ENCODE measurements at places on chromosomes 3 and 15. TPM values are rescaled to one million over a fixed set of nuclear protein-coding genes. Genes with fewer than 3 reads are reported as not detected.

DNA sequence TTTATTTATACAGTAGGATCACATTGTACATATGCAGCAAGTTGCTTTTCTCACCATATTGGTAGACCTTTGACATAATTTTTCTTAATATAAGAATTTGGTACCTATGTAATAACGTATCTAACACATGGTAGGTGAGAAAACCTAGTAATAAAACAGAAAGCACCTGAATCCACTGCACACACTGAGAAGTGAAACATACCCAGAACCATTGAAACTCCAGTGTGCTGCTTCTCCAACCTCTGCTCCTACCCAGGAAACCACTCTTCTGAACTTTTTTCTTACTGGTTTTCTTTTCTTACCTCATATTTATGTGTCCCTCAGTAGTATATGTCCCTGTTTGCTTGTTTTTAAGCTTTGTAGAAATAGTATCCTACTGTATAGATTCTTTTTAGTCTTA, 293.0 kb downstream of the UBE2E2 start:
- no peak for DNase-seq

- no peak for DNase-seq
These were observed 19.1 kb upstream of the FSIP1 start for GRCh38 chr15:39801641-39802309.

DNA sequence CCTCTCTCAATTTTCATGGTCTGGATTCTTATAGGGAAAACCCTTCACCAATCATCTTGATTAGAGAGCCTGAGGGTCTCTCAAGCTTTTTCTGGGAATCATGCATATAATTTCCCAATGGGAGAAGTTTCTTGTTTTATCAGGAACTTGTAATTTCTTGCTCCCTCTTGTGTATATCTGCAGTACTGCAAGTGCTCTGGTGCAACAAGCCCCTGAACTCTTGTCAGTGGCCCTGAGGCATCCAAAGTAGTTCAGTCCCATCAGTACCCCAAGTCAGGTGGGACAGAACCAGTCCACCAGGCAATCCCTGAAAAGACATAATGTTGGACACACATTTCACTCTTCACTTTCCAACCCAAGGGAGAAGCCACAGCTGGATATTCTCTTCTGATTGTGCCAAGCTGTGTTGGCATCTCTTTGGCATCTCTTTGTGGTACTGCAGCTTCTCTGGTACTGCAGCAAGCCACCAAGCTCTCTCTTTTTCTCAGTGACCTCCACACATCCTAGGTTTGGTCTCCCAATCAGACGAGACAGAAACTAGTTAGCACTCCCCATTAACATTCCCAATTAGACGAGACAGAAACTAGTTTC, 214.5 kb downstream of the ZIC4 start:
- DNase-seq = peak; percentile 5

- DNase-seq = no peak
These were observed 2.9 kb upstream of the EPHB3 start for GRCh38 chr3:184558726-184559125.

GRCh38 chr15:56146756-56147155, 96.9 kb downstream of the RFX7 start:
- no peak for DNase-seq

- peak; percentile 62 for DNase-seq
These were observed 176.5 kb upstream of the PFN2 start for GRCh38 chr3:150146991-150147761.

DNA sequence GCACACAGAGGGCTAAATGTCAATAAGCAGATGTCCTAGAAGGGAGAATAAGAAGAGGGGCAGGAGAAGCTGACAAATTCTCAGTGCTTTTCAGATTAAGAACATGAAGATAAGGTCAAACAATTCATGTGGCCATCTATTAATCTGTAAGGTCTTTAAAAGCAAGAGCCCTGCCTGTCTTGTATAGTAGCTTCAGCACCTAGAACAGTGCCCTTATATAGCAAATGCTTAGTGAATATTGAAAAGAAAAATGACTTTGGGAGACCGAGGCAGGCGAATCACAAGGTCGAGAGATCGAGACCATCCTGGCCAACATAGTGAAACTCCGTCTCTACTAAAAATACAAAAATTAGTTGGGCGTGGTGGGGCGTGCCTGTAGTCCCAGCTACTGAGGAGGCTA, 18.1 kb downstream of the SNTN start:
- no peak for DNase-seq

- DNase-seq = no peak
These were observed 71.2 kb downstream of the DGKG start for GRCh38 chr3:186290796-186291195.

Gene PATL2
- polyA plus RNA-seq = 0.18 TPM

Gene UCN2
- 26.5 TPM for polyA plus RNA-seq

DNA sequence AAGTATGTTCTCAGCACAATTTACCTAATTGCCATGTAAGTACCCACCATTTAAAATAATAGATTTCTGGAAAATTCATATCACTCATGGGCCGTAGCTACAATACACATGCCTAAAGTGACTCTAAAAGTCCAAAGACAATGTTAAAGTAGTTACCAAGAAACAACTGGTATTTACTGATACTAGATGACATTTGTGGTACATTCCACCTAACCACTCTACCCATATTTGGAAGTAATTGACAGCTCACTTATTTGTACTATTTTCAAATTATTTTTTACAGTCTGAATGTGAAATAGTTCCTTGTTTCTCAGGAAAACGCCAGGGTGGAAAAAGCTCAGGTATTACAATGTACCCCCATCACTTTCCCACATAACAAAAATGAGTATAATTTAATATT, 573.0 kb downstream of the MECOM start:
- DNase-seq = no peak

DNA sequence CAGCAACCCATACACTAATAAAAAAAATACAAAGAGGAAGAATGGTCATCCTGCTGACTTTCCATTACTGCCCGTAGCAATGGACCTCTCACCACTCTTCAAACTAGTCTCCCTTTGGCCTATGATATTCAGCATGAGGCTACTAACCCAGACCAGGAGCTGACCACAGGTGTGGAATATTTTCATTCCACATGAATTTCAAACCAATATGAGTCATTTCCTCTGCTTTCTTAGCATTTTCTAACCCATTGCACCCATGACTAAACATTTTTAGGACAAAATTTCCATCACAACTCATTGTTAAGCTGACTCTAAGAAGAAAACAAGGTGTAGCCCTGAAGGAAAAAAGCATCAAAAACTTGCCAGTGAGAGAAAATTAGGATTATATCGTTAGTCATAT, 34.0 kb upstream of the ZPLD1 start:
- DNase-seq = peak; percentile 90

- no peak for DNase-seq
These were observed 36.2 kb upstream of the ATOSA start for GRCh38 chr15:52715411-52715810.

DNA sequence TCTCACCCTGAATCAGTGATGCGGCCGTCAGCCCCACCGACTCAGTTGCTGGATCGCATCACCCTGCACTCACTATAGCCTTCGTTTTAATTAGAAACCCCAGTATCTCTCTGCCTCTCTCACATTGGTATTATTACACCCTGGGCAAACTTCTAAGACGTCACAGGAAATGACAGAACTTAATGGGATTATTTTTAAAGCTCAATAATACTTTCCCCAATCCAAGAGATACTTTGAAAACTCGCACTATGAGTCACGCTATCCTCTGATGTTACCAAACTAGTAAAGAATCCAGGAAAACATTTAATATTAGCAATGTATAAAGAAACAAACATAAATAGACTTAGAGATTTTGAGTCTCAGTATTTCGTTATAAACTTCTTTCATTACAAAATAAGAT, 36.6 kb downstream of the RUBCN start:
- DNase-seq = no peak

DNA sequence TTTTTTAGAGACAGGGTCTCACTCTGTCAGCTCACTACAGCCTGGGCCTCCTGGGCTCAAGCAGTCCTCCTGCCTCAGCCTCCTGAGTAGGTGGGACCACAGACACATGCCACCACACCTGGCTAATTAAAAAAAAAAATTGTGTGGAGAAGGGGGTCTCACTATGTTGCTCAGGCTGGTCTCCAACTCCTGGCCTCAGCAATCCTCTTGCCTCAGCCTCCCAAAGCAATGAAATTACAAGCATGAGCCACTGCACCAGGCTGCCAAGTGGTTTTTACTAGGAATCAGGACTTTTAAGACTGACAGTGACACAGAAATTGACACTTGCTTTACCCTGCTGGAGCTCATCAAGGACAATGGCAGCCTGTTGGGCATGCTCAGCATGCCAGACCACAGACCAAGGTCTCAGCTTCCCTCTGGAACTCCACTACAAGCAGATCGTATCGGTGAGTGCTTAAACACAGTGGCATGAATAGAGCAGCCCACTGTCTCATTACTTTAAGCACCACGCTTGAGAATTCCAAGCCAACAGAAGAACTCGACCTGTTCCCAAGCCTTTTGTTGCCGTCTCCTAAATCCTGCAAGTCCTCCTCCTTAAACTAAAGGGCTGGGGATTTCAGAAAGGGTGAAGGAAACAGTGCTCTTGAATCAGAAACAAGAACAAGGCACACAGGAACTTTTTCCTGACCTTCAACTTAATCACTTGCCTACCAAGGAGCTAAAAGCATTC, 41.4 kb downstream of the EOMES start:
- no peak for DNase-seq
